Stimulated activated naive CD8-positive, alpha-beta T cell treated with anti-CD3 and anti-CD28 coated beads, Interleukin-15, amount 100 ng/mL, for 72 hours (primary cell): ENCODE measurements at places on chromosomes 5 and 9.

- no peak for DNase-seq
Observed at GRCh38 chr5:59342181-59342580, 551.3 kb downstream of the PDE4D start.

- peak; percentile 22 for DNase-seq
Observed at GRCh38 chr9:16062542-16063240, 509.8 kb downstream of the CCDC171 start.

- DNase-seq, result no peak
Observed at GRCh38 chr9:120443489-120443888, 136.5 kb downstream of the CDK5RAP2 start.

- no peak for DNase-seq
Observed at GRCh38 chr9:125805057-125805456, 57.9 kb downstream of the PBX3 start.

DNA sequence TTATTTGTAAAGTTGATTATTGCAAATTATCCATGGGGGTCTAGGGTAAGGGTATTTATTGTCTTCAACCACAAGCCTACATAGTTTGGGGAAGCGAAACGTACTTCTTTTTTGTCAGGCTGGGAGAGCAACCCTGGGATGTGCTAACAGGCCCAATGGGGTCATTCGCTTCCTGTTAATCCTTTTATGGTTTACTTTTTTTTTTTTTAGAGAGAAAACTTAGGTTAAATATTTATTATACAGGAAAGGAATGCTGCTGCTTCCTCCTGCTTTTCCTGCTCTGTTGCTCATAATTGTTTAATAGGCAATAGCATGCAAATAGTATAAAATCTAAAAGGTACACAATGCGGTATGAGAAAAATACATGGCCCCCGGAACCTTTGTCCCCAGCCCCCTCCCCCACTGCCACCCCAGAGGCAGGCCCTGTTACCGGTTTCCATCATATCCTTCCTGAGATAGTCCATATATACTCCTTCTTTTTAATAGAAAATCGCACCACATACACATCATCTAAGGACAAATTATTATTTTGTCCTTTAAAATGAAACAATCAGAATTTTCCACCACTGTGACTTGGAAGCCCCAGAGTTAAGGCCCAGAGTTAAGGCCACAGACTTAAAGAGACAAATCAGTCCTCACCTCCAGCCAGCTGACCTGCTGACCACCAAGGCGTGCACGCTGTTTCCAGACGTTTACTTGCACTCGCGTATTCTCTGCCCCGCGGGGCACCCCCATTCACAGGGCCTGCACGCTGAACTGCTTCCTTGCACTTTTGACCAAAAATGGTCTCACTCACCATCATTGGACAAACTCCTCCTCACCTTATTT is 83.9 kb downstream of the NDFIP1 start:
- no peak for DNase-seq

DNA sequence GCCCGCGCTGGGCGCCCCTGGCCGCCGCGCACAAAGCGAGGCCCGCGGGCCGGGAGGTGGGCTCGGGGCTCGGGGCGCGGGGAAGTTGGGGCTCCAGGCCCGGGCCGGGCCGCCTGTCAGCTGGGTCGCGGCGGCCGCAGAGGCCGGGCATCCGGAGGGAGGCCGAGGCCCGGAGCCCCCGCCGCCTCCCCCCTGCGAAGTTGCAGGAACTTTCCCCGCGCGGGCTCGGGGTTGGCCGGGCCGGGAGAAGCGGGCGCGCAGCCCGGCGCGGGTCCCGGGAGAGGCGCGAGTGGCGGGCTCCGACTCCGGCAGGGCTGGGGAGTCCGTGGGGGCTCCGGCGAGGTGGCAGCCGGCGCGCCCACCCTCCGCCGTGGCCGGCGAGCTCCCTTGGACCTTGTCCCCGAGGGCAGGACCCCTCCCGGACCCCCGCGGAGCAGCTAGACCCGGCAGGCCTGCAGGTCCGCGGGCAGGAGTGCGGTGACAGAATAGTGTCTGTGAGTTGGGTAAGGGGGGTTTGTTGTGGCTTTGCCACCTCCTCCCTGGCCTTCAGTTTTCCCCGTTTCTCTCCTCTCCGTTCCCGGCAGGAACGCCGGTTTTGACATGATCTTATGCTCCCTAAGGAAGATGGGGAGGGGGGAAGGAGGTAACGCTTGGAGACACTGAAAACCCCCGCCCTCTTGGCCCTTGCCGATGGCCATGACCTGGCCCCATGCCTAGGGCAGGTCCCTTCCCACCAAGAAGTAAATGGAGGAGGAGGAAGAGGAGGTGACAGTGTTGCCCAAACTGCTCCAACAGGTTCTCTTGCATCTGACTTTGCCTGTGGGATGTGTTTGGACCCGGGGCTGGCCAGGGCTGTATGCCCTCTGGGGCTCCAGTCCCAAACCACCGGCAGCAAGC is 942 bp downstream of the PHF2 start:
- DNase-seq, result peak; percentile 35

DNA sequence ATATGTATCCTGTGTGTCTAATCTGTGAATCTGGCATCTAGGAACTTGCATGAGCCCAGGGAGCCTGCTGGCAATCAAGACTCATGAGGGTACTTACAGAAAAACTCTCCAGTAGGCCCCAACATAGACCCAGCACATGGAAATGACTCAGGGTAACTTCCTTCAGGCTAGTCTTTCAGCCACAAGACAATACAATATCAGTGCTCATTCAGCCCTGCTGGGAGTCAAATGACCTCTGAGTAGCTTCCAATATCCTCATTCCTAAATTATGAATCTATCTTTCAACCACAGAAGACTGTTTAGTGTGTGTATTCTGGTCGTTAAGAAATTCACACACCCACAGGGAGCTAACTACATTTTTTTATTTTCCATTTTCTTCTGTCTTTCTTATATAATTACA is 1273.0 kb downstream of the EFNA5 start:
- DNase-seq, result no peak

GRCh38 chr5:141525653-141526052 is 36.8 kb downstream of the PCDHGC5 start:
- no peak for DNase-seq

DNA sequence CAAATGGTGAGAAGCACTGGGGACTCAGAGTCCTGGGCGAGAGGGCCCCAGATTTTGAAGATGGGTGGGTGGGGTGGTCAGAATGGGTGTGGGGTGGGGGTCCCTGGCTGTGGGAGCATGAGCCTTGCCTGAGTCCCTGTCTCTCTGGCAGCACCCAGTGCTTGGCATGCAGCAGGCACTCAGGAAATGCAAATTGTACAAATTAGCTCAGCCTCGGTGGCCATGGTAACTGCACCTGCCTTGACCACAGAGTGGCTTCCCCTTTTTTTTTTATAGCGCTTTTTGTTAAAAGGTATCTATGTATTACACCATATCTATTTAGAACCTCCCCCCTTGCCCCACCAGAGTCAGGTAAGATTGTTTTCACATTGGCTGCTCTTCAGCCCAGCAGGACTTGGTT is 19.2 kb upstream of the PITX1 start:
- DNase-seq, result no peak

DNA sequence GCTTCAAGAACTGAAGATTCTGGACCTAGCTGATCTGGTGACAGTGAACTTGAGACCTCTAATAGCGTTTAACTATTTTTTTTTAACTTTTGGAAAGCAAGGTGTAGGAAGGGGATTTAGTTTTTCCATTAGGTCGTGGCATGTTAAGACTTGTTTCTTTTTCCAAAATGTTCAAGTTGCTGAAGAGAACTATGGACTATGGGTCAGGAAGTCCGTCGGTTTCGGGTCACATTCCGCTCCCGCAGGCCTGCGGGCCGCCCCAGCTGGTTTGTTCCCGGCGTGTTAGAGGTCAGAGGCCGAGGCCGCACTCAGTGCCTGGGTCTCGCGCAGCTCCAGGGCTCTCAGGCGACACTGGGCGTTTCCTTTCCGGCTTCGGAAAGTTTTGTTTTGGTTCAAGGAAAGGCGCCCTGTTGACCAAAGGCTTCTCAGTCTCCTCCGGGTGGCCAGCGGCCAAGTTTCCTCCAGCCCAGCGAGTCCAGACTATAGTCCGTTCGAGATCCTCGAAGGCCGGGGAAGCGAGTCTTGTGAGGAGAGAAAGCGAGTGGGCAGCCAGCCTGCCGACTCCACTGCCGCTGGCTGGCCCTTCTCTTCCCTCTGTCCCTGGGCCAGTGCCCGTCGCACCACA is 586 bp upstream of the FCHO2 start:
- DNase-seq, result no peak

DNA sequence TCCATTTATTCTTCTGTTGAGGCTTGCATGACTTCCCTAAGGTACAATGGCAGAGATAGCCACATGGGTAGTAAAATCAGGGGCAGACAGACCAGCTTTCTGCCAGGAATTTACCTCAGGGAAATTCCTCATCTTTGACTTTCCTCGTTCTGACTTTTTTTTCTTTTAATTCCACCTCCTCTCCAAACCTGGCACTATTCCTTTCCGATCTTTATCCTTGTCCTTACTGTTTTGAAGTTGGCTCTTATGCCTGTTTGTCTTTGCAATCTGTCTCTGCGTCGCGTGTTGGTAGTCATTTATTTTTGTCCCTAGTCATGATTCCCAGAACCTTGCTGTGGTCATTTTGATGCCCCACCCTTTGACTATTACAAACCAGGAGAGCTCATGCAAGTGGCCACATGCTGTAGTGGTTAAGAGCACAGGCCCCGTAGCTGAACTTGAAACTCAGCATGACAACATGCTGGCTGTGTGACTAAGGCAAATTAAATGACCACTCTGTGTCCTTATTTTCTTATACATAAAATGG is 19.0 kb downstream of the TMC1 start:
- DNase-seq, result no peak

GRCh38 chr5:120794121-120794520 is 330.0 kb downstream of the PRR16 start:
- no peak for DNase-seq

DNA sequence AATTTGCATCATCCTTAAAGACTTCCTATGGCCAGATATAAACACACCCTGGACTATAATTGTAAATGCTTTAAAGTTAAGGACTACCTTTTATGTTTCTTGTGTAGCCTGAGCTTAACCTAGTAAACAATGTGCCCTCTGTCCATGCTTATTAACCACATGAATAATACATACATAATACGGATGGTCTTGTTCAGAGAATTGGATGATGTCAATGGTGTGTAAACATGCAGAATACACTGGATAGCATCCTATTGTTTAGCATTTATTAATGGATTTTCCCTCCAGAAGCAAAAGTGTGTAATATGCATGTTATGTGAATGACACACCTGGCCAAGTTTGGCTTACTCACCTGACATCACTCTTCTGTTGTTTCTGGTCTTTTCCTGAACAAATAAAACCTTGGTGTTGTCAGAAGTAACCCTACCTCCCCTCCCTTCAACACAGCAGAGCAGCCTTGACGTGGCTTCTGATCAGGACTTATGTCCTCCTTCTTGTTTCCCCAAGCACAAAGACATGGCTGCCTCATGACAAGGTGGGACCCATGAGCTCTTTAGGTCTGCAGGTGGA is 517.9 kb downstream of the MTRR start:
- no peak for DNase-seq

DNA sequence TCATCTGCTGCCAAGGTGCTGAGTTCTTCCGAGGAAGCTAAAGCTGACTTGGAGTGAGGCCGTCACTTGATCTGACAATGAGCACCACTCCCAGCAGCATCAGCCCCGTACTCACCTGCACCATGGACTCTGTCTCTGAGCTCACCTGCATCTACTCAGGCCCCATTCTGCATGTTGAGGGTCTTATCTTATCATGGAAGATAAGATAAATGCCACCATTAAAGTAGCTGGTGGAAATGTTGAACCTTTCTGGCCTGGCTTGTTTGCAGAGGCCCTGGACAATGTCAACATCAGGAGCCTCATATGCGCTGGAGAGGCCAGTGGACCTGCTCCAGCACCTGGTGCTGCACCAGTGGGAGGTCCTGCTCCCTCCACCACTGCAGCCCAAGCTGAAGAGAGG is 35.0 kb upstream of the HMGCS1 start:
- DNase-seq, result no peak

GRCh38 chr5:125199373-125199772 is 452.9 kb upstream of the ZNF608 start:
- DNase-seq, result no peak

DNA sequence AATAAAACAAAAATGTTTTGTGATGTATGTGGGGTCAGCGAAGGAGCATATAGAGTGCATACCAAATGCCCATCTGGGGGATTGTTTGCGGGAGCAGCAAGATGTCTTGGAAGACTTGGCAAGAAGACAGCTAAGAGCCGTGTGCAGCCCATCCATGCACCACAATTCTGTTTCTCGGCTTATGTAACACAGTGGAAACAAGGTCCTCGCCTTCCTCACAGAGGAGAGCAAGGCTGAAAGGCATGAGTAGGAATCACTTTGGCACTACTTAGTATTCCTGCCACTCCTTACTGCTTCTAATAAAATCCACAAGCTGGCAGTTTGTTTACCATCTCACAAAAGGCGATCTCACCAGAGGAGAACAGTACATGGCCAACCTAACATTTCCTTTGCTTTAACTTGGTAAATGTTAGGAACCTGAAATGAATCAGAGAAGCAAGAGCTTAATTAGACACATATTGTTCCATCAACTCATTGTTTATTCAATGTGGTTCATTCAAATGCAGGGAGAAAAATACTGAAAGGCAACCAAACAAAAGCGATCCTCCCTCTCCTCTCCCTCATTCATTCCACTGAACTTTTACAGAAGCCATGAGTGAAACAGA is 648.1 kb downstream of the ACTL7B start:
- DNase-seq, result no peak

DNA sequence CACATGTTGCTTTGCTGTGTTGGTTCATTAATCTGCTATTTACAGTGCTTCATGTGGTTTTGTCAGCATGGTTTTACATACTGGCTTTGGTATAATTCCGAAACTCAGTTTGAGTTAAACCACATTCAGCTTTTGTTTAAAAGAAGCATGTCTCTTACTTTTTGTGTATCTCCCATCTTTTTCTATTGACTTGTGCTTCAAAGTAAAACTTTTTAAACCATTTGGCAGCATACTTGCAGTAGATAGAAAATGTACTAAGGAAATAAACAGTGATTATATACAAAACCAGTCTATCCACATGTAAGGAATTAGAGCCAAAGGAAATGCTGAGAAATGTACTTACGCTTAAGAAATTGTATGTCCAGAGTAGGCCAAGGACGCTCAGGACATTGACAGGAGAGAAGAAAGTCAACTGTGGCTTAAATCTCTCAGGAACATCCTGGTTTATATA is 286.9 kb downstream of the ARHGEF28 start:
- no peak for DNase-seq

- DNase-seq, result no peak
Observed at GRCh38 chr9:92759446-92759845, 5.2 kb downstream of the BICD2 start.

DNA sequence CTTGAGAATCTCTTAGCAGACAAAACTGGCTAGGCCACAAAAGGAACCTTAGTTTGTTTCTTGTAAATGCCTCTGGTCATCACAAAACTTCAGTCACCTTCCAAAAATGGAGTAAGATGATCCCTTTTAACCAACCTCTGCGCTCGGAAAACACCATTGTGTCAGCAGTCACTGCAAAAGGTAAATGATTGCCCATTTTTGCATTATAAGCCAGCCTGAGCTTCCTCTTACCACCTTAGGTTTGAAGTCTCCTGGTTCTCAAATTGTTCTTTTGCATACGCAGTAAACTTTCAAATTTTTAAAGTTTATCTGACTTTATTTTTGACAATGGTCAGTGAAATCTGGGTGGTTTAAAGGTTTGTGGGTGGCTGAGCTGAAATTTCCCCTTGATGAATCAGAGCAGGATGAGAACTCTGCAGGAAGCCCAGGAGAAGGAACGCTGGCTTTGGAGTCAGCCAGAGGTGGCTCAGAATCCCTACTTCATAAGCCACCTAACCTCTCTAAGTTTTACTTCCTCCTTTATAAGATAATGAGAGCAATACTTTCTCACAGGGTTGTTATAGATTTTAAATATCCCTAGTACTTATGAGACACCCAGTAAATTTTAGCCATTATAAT is 131.4 kb downstream of the MED10 start:
- DNase-seq, result no peak

GRCh38 chr5:137791387-137791786 is 37.2 kb upstream of the HNRNPA0 start:
- no peak for DNase-seq
